ENCODE measurements at places on chromosomes 4 and X.

DNA sequence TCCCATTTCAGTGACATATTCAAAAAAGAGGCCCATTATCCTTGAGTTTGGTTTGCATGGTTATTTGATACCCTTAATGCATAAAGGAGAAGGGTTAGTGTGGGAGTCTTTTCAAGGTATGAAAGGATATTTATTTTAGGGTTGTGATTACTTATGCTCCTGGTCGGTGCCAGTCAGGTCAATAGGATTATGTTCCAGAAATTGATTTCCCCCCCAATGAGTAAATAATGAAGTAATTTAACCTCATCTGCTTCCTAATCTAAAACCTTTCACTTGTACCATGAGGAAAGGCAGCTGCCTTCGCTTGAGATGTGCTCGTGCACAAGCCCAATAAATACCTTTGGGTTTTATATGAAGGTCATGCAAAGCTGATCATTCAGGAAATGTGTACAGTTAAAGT lies 55.0 kb upstream of the NR0B1 start:
- no peak for DNase-seq

DNA sequence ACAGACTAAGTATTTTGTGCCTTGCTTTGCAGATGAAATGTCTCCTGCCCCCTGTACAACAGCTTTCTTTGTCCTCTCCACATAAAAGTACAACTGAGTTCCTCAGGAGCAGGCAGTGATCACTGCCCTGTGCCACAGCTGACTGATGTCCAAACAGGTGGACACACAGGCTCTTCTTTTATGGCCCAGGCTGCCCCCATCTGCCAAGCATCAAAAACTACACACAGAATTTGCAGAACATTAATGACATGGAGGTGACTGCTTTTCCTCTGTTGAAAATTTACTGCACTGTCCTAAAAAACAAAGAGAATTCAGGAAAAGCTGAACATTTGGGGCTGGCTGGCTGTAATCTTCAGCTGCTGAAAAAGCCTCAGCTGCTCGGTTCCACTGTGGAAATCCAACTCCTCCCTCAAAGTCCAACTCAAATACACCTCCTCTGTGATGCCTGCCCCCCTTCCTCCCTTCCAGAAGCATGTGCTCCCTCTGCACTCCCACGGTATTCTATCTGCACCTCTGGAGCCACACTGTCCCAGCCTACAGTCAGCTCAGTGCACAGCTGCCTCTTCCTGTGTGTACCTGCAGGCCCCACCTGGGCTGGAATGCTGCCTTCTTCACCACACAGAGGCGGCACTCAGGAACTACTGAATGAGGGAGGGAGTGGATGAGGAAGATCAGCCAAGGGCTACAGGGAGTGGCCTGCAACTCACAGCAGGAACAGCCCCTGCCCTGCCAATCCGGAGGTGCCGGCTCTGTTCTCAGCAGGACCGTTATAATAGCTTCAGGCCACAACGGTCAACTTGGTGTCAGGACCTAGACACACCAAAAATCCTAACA lies 10.3 kb downstream of the AFAP1 start:
- DNase-seq: no peak

- DNase-seq: no peak
Observed at GRCh38 chrX:130652824-130653578, 250.0 kb downstream of the ENOX2 start.

GRCh38 chr4:16750216-16750615 lies 148.2 kb downstream of the LDB2 start:
- no peak for DNase-seq

GRCh38 chr4:163166041-163166579 lies 580 bp downstream of the NAF1 start:
- DNase-seq: peak; percentile 4

- no peak for DNase-seq
Observed at GRCh38 chrX:12951595-12951975, 23.3 kb upstream of the TMSB4X start.

DNA sequence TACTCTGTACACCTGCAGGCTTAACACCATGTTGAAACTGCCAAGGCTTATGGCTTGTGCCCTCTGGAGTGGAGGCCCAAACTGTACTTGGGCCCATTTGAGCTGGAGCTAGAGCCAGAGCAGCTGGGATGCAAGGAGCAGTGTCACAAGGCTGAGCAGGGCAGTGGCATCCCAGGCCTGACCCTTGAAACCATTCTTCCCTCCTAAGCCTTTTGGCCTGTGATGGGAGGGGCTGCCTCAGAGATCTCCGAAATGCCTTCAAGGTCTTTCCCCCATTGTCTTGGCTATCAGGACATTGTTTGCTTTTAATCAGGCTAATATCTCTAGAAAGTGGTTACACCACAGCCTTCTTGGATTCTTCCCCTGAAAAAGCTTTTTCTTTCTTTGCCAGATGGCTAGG lies 10.9 kb upstream of the PNMA5 start:
- no peak for DNase-seq

DNA sequence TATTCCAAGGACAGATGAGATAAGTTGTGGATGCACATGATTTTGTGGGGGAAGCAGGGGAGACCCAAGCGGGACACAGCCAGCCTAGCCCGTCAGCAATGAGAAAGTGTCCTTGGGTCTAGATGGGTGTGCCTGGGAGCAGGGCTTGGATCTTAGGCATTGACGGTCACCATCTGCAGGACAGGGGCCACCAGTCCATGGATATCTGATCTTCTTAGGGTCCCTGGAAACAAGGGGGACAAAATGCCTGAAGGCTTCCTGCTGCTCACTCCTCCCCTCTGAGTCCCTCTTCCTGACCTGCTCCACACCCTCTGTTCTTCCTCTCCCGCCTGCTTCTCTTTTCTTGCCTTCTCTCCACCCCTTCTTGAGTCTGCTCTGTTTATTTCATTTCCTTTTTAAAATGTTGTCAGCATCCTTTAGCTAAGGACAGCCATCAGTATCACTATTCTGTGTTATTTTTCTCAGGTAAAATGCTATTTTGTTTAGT lies 298.4 kb downstream of the RAPGEF2 start:
- no peak for DNase-seq
